ENCODE measurements at places on chromosomes 11 and 22. TPM values are rescaled to one million over a fixed set of nuclear protein-coding genes. Genes with fewer than 3 reads are reported as not detected.

DNA sequence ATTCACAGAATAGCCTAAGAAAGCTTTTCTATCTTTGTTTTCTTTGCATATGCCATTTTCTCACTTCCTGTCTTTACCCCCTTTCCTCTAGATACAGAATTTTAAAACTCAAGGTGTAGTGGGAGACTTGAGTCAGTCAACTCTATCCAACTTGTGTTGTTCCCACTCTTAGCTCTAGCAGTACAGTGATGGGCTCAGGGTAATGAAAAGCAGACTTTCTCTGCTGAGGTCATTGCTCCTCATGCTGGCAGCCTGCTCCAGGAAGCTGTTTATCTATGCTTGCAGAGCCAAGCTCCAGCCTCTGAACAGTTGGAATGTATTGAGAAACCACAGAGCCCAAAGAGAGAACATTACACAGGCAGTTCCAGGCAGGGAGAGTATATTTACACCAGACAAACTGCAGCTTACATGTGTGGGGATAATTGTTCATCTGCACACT is 68.1 kb downstream of the CSTPP1 start:
- DNase-seq = peak; percentile 68

GRCh38 chr22:46547883-46548244 is 10.4 kb upstream of the CELSR1 start:
- DNase-seq = peak; percentile 91

The GALNT18 gene
- total RNA-seq = 10.8 TPM

DNA sequence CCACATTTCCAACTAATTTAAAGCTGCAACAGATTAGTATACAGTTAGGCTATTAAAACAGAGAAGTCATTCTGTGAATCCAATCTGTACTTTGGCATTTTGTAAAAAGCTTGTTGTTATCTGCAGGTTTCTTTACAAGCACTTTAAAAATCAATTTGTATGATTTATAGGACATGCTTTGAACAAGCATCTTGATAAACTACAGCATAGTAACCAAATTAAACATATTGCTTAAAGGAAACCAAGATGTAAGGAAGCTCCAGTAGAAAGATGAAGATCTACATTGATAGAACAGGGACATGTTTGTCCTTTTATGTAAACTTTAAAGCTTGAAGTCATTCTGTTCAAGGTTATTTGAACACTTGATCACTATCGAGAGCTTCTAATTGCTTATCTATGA is 498.3 kb upstream of the CCDC90B start:
- DNase-seq = no peak

DNA sequence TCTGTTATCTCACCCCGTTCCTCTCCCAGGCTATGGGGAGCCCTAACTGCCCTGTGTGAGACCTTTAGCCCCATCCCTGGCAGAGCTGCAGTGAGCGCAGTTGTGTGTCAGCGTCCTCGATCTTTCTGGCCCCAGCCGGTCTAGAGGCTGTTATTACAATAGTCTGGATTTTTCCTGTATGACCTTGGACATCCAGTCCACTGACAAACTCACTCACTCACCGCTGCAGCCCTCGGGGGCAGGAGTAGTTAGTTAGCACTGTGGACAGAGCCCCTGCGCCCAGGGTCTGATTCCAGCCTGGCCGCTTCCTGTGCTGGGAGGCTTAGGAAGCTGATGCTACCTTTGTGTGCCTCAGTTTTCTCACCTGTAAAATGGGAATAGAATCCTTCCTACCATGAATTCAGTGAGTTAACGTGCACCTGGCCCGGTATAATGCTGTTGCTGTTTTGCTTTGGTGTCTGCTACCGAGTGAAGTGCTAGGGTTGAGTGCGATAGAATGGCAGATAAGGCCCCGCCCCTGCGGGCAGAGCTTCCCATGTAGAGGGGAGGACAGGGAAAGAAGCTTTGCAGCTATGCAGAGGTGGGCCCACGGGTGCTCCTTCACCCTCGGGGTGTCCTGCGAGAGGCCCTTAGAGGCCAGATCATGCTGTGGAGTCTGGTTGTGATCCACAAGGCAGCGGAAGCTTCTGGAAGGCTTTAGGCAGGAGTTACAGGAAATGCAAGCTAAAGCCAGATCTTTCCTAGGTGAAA is 3.0 kb downstream of the LRP5 start:
- DNase-seq = peak; percentile 80

DNA sequence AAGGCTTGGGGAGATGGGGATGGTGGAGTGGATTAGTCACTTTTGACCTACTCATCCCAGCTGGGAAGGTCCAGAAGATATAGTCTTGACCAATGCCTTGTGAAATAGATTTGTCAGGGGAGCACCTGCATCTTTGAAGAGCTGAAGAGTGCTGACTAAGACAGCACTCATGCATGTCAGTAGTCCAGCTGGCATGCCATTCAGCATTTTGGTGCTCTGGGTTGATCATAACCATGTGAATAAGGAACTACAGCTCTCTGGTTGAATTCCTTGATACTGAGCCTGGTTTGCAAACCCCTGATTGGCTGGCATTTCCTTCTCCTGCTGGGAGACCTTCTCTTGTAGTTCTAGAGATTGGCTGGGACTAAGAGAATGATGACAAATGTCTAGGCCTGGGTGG is 106.8 kb upstream of the ALX4 start:
- no peak for DNase-seq

GRCh38 chr22:49018601-49019000 is 809.1 kb downstream of the BRD1 start:
- DNase-seq = no peak

The MPZL3 gene
- 2.7 TPM for total RNA-seq

- DNase-seq = peak; percentile 66
Observed at GRCh38 chr11:93585758-93586157, 42.6 kb upstream of the SMCO4 start.

GRCh38 chr11:134282121-134283045 is 6.2 kb downstream of the GLB1L3 start:
- DNase-seq = peak; percentile 74

DNA sequence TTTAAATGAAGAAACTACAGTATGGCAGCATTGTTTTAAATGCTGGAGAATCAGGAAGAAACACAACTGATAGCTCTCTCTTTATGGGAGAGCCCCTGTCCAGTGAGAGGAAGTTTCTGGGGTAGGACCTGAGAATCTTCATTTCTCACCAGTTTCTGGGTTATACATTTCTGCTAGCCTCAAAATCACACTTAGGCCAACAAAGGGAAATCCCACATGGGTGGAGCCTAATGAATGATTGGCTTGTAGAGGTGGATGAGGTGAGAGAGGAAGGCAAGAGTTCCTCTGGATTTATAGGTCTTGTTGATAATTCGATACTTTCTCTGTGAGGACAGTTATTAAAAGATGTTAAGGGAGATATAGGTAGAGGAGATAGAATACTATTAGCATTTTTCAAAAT is 1397.3 kb upstream of the TENM4 start:
- DNase-seq = no peak

DNA sequence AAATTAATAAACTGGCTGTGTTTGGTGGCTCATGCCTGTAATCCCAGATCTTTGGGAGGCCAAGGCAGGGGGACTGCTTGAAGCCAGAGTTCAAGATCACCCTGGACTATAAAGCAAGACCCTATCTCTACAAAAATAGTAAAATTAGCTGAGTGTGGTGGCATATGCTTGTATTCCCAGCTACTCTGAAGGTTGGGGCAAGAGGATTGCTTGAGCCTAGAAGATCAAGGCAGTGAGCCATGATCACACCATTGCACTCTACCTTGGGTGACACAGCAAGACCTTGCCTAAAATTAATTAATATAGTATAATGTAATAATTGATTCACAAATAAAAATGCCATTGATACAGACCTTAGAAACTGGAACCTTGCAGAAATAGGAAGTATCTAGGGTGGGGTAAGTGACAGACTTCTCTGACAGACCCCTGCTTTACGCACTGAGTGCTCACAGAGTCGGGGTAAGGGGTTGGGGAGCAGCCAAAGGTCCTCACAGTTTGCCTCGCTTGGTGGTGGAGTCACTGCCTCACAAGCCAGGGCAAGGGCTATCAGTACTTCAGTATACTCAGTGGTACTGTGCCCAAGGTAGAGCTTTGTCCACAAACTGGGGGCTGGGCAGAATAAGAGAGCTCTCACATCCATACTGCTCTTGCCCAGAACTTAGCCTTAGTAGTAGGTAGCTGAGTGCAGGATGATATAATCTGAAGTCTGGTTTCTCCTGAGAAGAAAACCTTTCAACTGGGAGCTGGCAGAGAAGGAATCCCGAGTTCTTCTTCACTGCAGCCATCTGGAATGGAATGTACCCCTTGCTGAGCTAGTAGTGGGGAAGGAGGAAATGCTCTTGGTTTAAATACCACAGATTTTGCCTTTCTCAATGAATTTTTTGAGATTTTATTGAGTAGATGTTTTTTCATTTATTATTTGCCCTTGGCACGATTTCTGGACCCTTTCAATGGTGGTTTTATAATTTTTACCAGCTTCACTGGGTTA is 65.5 kb downstream of the EMSY start:
- DNase-seq = no peak

The AQP11 gene
- 9.8 TPM for total RNA-seq

- DNase-seq = no peak
Observed at GRCh38 chr11:35486446-35486845, 39.0 kb downstream of the PAMR1 start.

GRCh38 chr22:39236321-39237317 is 8.2 kb downstream of the PDGFB start:
- DNase-seq = no peak

GRCh38 chr22:17803609-17804270 is 29.5 kb upstream of the BID start:
- DNase-seq = no peak

The OR8D1 gene
- not detected for total RNA-seq

The KRTAP5-9 gene
- 0.17 TPM for total RNA-seq

DNA sequence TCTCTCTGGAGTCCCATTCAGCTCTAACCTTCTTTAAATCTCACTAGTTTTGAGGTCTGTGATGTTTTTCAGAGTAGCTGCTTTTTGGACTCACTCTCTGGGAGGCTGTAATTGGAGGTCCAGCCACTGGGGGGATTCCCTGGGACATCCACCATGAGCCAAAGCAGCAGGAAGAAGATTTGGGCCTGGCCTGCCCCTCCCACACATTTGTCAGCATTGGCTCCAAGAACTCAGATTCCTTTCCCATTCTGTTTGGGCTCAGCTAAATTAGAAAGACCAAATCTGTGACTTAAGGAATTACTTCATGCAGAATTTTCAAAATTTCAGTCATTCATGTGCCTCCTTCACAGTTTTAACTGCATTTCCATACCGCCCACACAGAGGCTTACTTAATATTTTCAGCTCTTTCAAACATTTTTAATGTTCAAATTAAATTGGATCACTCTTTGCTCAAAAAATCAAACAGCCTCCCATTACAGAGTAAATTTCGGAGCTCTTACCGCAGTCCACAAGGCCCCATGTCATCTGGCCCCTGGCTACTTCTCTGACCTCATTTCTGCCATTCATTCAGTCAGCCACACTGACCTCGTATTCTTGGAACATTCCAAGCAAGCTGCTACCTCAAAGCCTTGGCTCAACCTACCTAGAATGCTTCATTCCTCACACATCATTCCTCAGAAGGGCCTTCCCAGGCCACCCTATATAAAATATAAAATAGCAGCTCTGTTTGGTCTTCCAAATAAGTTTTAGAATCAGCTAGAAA is 54.5 kb upstream of the RRAS2 start:
- no peak for DNase-seq

The CEP126 gene
- 0.12 TPM for total RNA-seq

DNA sequence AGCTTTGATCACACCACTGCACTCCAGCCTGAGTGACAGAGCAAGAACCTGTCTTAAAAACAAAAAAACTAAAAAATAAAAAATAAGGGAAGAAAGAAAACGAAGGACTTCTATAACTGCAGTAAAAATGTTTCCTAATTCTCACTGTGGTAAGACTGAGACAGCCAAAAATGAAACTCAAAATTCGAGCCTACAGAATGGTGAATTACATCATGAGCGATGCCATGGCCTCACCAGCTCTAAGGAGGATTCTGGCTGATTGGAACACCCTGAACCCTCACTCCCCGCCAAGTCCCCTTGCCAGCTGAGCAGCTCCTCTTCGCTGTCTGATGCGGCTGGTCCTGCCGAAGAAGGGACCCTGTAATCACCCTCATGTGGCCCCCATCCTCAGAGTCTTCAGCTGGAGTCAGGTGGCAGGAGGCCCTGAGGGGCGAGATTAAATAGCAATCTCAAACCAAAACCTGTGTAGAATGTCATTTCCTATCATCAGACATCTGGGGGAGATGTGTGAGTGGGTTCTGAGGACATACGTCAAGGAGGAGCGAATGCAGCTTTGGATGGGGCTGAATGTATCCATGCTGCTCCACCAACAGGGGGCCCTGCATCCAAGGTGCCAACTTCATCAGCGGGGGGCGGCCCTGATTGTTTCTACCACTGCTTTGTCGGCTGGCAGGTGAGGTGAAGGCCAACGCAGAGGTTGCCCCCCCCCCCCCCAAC is 29.2 kb downstream of the PDGFB start:
- DNase-seq = no peak

- no peak for DNase-seq
Observed at GRCh38 chr11:118148856-118149255, 3.8 kb downstream of the SCN4B start.

DNA sequence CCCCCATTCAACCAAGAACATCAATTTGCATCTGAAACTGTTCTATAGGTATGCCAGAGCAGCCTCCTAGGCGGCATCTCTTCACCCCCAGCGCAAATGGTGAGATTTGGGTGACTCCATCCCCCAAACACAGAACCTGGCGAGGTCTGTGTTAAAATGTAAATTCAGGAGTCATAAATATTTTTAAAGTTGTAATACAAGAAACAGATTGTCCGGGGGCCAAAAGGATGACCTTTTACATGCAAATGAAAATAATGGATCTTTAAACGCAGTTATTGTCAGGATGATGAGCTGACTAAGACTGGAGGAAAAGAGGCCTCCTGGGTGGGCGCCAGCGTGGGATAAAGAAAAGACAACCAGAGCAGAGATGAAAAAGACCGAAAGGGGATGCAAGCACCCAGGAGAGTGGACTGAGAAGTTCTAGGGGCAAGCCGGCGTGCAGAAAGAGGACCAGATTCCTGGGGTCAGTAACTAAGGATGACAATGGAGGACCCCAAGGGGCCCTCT is 16.0 kb upstream of the ADA2 start:
- DNase-seq = no peak

DNA sequence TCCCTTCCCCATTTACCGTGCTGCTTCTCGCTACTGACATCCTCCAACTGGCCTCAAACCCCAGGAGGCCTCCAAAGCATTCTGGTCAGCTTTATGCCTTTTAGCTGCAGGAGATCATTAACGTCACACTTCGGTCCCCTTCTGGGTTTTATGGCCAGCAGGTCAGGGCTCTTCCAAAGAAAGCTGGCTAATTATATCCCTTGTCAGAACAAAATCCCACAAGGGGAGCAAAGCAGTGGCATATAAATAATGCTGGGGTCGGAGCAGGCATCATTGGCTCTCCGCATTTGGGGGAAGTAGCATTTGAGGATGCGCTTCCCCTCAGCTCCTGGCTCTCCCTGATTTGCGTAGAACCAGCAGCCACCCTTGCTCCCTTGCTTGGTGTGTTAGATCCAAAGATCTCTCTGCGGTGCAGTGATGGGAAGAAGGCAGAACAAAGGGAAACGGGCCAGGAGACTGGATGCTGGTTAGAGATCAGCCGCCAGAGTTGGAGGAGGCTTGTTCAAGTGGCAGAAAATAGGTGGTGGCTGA is 117.4 kb downstream of the DBX1 start:
- no peak for DNase-seq

- no peak for DNase-seq
Observed at GRCh38 chr11:132186699-132187098, 816.3 kb downstream of the NTM start.

- DNase-seq = no peak
Observed at GRCh38 chr11:22780952-22781593, 48.5 kb downstream of the SVIP start.

- DNase-seq = peak; percentile 46
Observed at GRCh38 chr22:17910561-17911311, 113.6 kb downstream of the MICAL3 start.

GRCh38 chr11:111097191-111097590 is 148.3 kb upstream of the POU2AF2 start:
- DNase-seq = no peak

The DSCAML1 gene
- total RNA-seq = 0.23 TPM
